T-cell (primary cell): ENCODE measurements at places on chromosomes 2 and 18. TPM values are rescaled to one million over a fixed set of nuclear protein-coding genes. Genes with fewer than 3 reads are reported as not detected.

GRCh38 chr2:27799646-27800010 is 28.1 kb downstream of the MRPL33 start:
- DNase-seq: no peak

DNA sequence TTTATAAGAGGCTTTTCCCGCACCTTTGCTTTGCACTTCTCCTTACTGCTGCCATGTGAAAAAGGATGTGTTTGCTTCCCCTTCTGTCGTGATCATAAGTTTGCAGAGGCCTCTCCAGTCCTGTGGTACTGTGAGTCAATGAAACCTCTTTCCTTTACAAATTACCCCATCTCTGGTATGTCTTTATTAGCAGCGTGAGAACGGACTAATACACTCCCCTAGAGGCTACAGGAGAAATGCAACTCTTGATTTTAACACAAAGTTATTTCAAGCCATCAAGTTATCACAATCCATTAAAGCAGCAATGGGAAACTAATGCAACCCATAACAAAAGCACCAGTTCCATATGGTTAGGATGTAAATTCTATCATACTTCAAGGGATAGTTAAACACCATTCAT is 1378.8 kb upstream of the DDX18 start:
- DNase-seq: no peak

DNA sequence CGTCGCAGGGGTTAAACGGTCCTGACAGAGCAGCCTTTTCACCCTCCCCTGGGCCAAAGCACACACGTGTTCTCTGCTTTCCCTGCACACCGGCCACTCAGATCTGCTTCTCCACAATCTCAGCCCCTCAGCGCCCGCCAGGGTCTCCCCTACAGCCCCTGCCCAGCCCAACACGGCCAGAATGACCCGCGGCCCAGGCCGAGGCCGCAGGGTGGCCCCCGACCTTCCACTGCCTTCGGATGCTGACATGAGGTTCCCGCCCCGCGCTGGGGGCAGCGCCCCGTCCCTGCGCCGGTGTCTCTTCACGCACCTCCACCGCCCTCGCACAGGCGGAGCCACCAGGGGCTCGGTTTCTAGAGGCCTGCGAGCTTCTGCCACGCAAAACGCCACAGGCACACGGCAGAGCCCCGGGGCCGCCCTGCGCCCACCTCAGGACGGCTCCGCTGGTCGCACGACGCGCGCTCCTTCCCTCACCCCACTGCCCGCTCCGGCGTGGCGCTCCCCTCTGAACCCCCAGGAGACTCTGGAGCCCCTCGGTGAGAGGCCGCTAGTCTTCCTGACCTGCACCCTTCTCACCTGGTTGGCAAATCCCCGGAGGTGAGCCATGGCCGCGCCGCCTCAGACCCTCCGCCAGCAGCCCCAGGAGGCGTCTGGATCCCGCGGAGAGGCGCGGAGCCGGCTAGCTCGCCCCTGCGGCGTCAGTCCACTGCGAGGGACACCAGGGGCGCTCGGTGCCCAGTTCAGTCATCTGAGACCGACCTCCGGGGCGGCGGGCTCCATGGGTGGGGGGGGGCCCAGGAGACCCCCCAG is 749 bp downstream of the STK25 start:
- peak; percentile 14 for DNase-seq

GRCh38 chr2:67840460-67841068 is 222.2 kb downstream of the C1D start:
- no peak for DNase-seq

GRCh38 chr2:18900691-18901141 is 311.3 kb upstream of the NT5C1B start:
- no peak for DNase-seq

DNA sequence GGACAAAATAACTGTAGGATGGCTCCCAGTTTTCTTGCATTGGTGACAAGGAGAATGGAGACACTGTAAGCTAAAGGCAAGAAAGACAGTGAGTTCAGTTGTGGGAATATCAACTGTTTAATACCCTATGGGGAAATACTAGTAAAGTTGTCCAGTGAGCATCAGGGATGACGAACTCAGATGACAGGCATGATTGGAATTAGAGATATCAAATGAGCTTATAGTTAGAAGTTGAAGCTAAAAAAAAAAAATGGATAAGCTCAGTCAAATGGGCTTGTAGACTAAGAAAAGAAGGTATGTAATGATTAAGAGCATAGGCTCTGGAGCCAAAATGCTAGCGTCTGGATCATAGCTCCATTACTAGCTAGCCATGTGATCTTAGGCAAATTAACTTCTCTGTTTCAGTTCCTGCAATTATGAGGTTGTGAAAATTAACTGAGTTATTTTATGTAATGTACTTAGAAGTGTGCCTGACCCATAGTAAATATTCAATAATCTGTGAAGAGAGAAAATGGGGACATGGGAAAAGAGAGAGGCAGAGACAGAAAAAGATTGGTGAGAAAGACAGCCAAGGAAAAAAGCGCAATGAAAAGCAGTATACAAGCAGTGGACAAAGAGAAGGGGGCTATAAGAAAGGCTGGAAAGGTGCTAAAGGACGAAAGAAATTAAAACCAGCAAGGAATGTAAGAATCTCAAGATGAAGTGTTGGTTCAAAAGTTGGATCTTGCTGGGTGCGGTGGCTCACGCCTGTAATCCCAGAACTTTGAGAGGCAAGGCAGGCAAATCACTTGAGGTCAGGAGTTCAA is 95.7 kb upstream of the SLC39A10 start:
- no peak for DNase-seq

DNA sequence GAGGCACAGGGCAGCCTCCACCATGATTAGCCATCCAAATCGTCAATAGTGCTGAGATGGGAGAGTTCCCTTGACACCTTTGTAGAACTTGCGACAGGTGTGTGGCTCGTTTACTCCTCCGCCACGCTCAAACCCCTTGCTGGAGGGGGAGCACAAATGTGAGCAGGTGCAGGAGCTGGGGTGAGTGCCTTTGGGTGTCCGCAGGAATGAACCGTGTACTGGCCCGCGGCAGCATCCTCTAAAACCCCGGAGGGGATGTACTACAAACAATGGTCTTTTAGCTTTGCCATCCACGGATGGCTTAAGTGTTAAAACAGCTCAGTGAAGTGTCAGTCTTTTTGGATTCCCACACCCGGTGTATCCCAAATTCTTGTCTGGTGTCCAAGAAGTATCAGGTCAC is 21.4 kb upstream of the TDRD15 start:
- DNase-seq: no peak

GRCh38 chr18:46402396-46402795 is 254.6 kb downstream of the LOXHD1 start:
- no peak for DNase-seq

- no peak for DNase-seq
Observed at GRCh38 chr2:172977270-172978062, 98.2 kb upstream of the MAP3K20 start.

DNA sequence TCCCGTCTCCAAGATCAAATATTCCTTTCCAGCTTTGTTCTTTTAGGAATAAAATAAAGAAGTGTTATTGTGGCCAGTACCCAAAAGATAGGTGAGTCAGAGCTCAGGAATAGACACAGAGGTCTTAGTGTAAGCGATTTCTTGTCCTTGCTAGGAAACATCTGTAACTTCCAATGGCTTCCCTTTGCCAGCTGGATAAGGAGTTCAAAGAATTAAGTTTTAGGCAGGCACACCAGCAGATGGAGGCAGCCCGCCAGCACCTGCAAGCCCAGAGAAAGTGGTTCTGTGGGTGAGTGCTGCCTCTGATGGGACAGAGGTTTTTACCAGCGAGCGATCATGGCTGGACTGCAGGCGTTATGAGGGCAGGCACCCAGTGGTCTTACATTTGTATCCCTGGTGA is 125.4 kb downstream of the MGAT5 start:
- no peak for DNase-seq

- DNase-seq: no peak
Observed at GRCh38 chr18:8657873-8658470, 47.4 kb upstream of the MTCL1 start.

- DNase-seq: no peak
Observed at GRCh38 chr2:189024901-189025618, 50.9 kb downstream of the COL3A1 start.

DNA sequence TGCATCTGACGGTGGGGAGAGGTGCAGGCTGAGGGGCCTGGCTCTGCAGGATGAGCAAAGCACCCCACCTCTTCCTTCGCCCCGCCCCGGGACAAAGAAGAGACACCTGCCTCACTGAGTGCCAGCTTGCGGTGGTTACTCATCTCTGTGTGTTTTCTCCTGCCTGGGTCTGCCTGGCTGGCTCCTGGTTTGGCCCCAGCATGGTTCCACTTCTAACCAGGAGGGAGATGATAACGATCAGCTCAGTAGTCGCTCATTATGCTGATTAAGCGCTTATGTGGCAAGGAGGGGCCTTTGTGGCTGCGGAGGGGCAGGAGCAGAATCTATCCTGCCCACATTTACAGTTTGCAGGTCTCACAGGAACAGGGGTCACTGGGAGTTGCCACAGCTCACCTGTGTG is 68.7 kb upstream of the EDAR start:
- peak; percentile 66 for DNase-seq

DNA sequence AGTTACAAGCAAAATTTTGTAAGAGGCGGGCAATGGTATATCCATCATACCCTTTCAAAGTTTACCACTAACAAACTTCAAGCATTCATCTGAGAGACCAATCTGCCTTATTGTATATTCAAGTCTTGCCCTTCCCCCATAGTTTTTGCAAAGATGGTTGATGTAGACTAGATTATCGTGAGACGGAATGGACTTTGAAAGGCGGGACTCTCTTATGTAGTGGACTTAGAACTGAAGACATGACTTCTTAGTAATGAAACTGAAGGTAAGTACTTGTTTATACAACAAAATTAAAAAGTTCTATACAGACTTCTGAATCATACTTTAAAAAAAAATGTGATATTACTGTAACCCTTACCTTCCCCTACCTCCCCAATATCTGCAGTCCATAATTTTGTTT is 10.4 kb downstream of the AP1S3 start:
- no peak for DNase-seq

- no peak for DNase-seq
Observed at GRCh38 chr2:108219688-108220087, 20.1 kb upstream of the SULT1C3 start.

PROC gene
- total RNA-seq: not detected

TUBB8B gene
- not detected for total RNA-seq

OSR1 gene
- total RNA-seq: not detected

CYS1 gene
- total RNA-seq: not detected

CIDEA gene
- total RNA-seq: not detected

CCDC141 gene
- 44.8 TPM for total RNA-seq

CPLX4 gene
- not detected for total RNA-seq

EMILIN2 gene
- 16.1 TPM for total RNA-seq

IL1RL1 gene
- total RNA-seq: 0.19 TPM

B4GALT6 gene
- 0.25 TPM for total RNA-seq

PROM2 gene
- total RNA-seq: 2.1 TPM
